ENCODE measurements at places on chromosomes 16 and 17. TPM values are rescaled to one million over a fixed set of nuclear protein-coding genes. Genes with fewer than 3 reads are reported as not detected.

The CTF1 gene
- 0.19 TPM for total RNA-seq

The P2RX1 gene
- total RNA-seq = not detected

The HYDIN gene
- total RNA-seq = not detected

The WNK4 gene
- 8.8 TPM for total RNA-seq

The RCVRN gene
- total RNA-seq = not detected
